HepG2 (cell line): ENCODE measurements at places on chromosomes 1 and 21. TPM values are rescaled to one million over a fixed set of nuclear protein-coding genes. Genes with fewer than 3 reads are reported as not detected.

DNA sequence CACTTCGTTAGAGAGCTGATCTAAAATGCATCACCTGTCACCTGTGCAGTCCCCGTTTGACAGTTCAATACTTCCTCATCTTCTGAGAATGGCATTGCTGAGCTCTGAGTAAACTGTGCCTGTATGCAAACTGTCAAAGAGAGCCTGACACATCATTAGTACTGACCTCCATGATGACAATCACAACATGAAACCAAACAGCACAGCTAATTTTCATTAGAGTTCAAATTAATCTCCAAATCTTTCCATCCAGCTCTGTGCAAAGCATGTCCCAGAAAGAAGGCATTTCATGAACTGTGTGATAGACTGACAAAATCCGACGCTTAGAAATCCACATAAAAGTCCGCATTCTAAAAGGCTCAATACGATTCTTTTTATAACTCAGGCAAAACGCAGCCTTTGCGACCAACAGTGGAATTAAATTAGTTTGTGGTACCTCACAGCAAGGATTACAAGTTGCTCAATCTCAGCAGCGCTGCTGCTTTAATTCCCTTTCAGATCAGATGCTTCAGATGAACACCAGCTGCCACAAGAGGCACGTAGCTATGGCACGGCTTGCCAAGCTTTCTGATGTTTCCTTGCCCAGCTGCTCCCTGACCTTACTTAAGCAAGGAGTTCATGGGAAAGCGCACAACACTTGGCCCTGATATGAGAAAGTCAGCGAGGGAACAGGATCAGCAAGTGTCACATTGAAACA, 765.5 kb upstream of the PRMT6 start:
- no peak overlapping the region for H3K27ac ChIP-seq
- H3K27me3 ChIP-seq: no peaks in the 10 kb centered on the region
- no peak for DNase-seq

LCE2C gene
- not detected in 2 replicates for total RNA-seq

DNA sequence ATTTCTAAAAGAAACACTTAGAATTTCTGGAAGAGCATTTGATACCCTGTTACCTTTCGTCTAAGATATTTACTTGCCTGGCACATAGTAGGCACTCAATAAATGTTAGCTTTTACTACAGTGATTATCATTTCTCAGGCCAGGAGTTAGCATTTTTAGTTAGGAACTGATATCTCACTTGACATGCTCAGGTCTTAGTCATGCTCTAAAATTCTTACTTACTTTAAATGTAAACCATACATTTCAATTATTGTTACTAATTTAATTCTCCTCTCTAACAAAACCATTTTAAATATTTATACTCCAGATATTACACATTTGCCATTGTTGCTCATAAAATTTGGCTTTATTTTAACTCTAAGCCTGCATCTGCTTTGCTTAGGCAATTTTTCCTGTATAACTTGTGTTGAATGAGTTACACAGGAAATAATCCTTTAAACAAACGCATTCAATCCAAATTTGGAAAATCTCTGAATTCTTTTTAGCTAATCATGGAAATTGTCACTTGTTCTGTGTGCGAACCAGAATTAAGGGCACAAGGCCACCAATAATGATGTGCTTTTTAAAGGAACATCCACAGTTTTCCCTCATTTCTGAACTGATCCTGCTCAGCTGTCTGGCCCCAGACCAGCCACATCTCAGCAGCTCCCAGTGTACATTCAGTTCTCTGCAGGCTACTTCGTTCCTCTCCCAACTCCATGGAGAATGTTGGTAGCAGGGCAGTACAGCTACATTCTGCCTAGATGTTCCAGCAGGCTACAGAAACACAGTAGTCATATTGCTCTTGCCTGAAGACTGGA, 15.6 kb downstream of the NIBAN1 start:
- H3K27me3 ChIP-seq: 0 out of 3 replicates have a peak, but pooled peaks cover 3% of the 10 kb centered on the region
- H3K4me3 ChIP-seq: no peak overlapping the region
- no peak overlapping the region for H3K27ac ChIP-seq
- DNase-seq: no peak
- no peaks in the 10 kb centered on the region for H3K4me1 ChIP-seq

DNA sequence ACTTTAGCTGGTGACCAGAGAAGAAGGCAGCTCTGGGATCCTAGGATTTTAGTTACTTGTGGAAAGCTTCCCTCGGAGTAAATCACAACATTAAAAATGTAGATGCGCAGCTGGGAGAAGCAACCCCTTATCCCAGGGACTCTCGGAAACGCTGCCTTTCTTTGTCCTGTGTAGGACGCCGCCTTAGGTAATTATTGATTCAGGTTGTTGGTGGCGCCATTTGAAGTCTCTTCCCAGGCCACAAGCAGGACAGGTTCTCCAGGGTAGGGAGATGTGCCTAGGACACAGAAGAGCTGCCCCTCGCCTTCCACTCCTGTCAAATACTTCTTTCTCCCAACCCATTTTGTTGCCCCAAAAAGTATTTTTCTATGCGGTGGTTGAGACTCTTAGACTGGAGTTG, 10.3 kb downstream of the SLC37A1 start:
- no peak overlapping the region for H3K27ac ChIP-seq
- H3K4me3 ChIP-seq: no peak overlapping the region
- 0 out of 3 replicates have a peak, but pooled peaks cover 4% of the 10 kb centered on the region for H3K27me3 ChIP-seq
- H3K36me3 ChIP-seq: no peaks in the 10 kb centered on the region
- H3K4me1 ChIP-seq: peaks cover 40% of the 10 kb centered on the region

CCDC185 gene
- not detected in 2 replicates for total RNA-seq

GRCh38 chr1:199272139-199272544, 633.3 kb downstream of the PTPRC start:
- H3K27me3 ChIP-seq: no peaks in the 10 kb centered on the region
- no peaks in the 10 kb centered on the region for H3K36me3 ChIP-seq
- no peaks in the 10 kb centered on the region for H3K4me1 ChIP-seq
- H3K27ac ChIP-seq: no peak overlapping the region
- DNase-seq: no peak
- H3K4me3 ChIP-seq: no peak overlapping the region

IL12RB2 gene
- total RNA-seq: not detected in 2 replicates

TNFRSF8 gene
- not detected in 2 replicates for total RNA-seq

DNA sequence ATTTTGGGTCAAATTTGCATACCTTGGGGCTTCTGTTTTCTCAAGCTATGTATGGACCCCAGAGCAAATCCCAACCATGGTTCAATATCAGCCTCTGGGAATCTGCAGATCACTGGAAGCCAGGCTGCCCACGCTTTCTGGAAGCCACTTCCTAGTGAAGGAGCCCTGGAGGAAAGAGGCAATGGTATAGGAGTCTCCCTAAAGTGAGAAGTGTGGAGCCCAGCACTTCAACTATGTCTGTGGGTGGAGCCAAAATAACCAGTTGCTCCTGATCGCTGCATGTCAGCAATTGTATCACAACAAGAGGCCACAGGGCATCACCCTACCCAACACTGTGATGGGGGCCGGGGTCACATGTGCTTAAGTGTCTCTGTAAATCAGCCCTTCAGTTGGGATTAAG, 26.9 kb downstream of the ETS2 start:
- no peak overlapping the region for H3K27ac ChIP-seq
- H3K4me3 ChIP-seq: no peak overlapping the region
- H3K27me3 ChIP-seq: no peaks in the 10 kb centered on the region
- no peaks in the 10 kb centered on the region for H3K36me3 ChIP-seq
- peaks cover 51% of the 10 kb centered on the region for H3K4me1 ChIP-seq
- DNase-seq: no peak

DNA sequence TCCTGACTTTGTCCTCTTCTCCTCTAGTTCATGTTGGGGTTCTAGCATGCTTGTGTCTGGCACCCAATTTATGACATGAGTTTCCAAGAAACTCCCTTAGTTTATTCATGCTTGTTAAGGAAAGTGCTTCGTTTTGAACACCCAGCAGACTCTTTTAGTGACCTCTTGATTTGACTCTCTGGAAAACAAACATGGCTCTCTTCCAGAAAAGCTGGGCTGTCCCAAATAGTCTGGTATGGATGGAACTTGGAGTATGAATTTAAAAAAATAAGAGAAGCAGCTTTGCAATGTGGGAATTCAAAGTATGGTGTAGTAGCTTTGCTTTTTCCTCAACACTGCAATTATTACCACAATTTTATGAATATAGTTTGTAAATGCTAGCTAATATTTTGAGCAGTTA, 143.4 kb upstream of the C8B start:
- DNase-seq: no peak
- H3K4me3 ChIP-seq: no peak overlapping the region
- H3K4me1 ChIP-seq: no peaks in the 10 kb centered on the region
- no peaks in the 10 kb centered on the region; the same call in 1 of the 2 replicates for H3K27me3 ChIP-seq
- H3K27ac ChIP-seq: no peak overlapping the region

GRCh38 chr21:41425954-41426675, at the start of gene MX1:
MX1 (plus strand) TSS chr21:41426239; CDS start chr21:41432071, 5,832 bp downstream.
- H3K4me3 ChIP-seq: peak within 1 kb of the TSS; percentile 47; the same call in 1 of the 2 replicates
- DNase-seq: peak; percentile 16
- H3K27me3 ChIP-seq: no peaks in the 10 kb centered on the region
- H3K27ac ChIP-seq: no peak within 1 kb of the TSS

DNA sequence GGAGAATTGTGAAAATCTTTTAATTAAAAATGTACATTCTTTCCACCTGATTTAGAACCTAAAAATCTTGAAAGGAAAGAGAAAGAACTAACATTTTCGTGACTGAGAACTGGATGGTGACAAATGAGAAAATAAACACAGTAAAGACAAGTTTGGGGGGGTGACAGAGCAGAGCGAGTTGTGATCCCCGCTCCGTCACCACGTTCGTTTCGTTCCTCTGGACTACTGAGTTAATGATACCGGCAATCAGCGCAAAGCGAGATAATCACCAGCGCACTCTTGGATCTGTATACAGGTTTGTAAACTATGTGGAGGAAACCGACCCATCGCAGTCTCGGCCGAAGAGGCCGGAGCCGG, 31.2 kb upstream of the CFAP126 start:
- no peak for DNase-seq
- H3K27ac ChIP-seq: peak overlapping the region; percentile 98
- no peaks in the 10 kb centered on the region for H3K36me3 ChIP-seq
- H3K4me1 ChIP-seq: peaks cover 40% of the 10 kb centered on the region

OR6K3 gene
- total RNA-seq: not detected in 2 replicates

- H3K36me3 ChIP-seq: no peaks in the 10 kb centered on the region
- H3K27ac ChIP-seq: no peak overlapping the region
- no peak overlapping the region for H3K4me3 ChIP-seq
- no peak for DNase-seq
Measured at GRCh38 chr1:230287674-230288315, 138.3 kb downstream of the PGBD5 start.

- DNase-seq: no peak
- H3K4me3 ChIP-seq: no peak overlapping the region
- no peaks in the 10 kb centered on the region; the same call in 1 of the 2 replicates for H3K27me3 ChIP-seq
- H3K27ac ChIP-seq: no peak overlapping the region
Measured at GRCh38 chr1:15347182-15347581, 62.5 kb upstream of the EFHD2 start.

JMJD4 gene
- 23.0 and 29.0 TPM in 2 replicates for total RNA-seq

- peak overlapping the region; percentile 81 for H3K4me3 ChIP-seq
- no peak for DNase-seq
- no peak overlapping the region for H3K27ac ChIP-seq
- peaks cover 4% of the 10 kb centered on the region for H3K36me3 ChIP-seq
- H3K27me3 ChIP-seq: no peaks in the 10 kb centered on the region; the same call in 2 of the 3 replicates
Measured at GRCh38 chr1:54405898-54406293, 298 bp downstream of the SSBP3 start.
